ENCODE measurements at places on chromosomes 16 and 17.

DNA sequence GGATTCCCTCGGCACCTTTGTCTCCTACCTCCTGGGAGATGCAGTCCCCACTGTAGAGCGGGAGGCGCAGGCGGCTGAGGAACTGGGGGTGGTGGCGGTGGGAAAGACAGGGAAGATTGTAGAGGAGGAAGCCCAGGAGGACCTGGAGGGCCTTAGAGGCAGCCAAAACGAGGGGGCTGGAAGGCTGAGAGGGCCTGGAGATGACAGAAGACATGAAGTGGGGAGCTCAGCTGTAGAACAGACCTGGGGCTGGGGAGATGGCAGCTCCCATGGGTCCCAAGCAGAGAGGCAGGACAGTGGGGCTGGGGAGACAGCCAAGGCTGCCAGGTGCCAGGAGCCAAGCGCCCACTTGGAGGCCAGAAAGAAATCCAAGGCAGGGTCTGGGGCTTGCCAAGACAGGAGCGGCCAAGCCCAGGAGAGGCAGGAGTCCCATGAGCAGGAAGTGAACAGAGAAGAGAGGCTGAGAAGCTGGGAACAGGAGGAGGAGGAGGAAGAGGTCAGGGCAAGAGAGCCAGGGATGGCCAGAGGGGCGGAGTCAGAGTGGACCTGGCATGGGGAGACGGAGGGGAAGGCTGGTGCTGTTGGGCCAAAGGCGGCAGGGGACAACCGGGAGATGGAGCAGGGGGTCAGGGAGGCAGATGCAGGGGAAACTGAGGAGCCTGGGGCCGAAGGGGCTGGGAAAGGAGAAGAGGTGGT is 803 bp downstream of the APOBR start:
- DNase-seq = no peak

- DNase-seq = no peak
These were observed 135.9 kb downstream of the KATNIP start for GRCh38 chr16:27685807-27686206.

- DNase-seq = no peak
These were observed 477.5 kb downstream of the WWOX start for GRCh38 chr16:78576941-78577340.

GRCh38 chr17:68565661-68566441 is 35.3 kb downstream of the FAM20A start:
- no peak for DNase-seq

DNA sequence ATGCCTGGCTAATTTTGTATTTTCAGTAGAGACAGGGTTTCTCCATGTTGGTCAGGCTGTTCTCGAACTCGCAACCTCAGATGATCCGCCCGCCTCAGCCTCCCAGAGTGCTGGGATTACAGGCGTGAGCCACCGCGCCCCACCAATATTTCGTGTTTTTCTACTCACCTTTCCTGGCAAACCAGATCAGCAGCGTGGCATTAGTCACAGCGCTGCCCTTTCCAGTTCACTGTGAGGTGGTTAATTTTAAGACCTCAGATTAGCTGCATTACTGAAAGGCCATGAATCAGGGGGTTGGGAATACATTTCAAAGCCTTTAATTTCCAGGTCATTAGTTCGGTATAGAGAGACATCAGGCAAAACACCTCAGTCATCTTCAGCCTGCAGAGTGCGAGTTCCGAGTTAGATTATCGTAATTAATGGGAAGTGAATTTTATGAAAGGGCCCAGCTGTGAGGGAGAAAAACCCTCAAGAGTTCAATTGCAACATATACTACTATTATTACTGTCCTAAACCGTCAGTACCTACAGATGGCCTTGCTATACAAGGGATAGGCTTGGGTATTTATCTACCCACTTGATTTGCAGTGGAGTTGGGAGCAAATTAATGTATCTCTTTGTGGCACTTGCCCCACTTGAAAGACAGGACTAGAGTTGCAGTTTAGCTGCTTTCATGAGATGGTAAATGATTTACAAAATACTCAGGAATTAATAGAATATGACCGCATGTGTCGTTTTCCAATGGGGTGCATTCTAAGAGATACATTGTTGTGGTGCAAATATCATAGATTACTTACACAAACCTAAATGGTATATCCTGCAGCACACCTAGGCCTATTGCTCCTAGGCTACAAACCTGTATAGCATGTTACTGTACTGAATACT is 2.1 kb upstream of the USP32 start:
- no peak for DNase-seq

DNA sequence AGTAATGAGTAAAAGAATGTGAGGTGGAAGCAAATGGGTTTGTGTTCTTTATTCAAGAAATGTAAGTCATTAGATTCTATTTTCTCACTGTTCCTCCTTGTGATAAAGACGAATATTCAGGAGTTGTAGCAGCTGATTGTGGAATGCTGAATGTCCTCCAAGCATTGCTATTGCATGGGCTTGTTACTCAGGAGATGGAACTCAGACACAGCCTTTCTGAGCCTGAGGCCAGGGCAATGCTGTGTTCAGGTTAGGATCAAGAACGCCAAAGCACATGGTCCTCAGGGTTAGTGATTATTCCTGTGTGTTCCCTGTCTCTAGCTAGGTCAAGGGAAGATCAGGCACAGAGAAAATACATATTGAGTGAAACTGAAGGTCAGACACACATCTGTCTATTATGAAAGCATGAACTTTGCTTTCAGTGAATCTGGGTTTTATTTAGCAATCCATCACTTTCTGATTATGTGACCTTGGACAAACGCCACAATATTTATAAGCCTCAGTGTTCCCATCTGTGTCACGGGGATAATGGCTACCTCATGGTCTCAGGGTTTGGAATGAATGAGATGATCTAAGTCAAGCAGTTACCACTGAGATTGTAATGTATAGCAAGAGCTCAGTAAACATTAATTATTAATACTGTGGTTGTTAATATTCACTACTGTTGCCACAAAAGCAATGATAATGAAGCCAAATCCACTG is 426.8 kb upstream of the DYNLRB2 start:
- no peak for DNase-seq

DNA sequence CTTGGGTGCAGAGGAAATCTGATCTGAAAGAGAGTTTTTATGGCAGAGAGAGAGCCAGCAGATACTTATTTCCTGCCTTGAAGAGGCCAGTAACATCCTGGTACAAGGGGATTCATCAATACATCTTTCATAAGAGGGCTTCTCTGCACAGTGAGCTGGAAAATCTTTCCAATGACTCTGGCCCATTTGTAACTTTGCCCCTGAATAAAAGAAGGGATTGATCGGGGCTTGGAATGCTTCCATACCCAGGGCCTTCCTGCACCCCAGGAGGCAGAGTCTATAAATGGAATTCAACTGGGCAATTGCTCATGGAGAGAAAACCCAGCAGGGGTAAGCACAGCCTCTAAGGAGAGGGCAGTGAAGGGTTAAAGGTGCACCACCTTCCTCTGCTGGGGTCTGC is 163.3 kb downstream of the XYLT1 start:
- DNase-seq = no peak

GRCh38 chr17:73433501-73433900 is 121.7 kb upstream of the CDC42EP4 start:
- DNase-seq = no peak

GRCh38 chr17:63132459-63132911 is 166.4 kb downstream of the TANC2 start:
- DNase-seq = no peak

DNA sequence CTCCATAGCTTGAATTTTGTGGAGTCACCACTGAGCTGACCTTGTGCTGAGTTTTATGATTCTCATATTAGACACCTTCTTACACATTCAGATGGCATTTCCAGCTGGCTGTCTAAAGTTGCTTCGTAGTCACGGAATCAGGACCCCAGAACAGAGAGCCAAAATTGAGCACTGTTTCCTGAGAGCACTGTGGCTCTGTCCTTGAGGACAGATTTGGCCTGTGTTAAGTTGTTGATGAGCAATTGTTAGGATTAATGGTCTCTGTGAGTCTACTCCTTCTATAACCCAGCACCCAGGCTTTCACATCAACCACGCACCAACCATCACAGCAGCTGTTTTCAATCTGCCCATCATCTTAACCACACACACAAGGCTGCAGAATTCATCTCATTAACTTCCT is 277.5 kb upstream of the HSBP1 start:
- DNase-seq = no peak

DNA sequence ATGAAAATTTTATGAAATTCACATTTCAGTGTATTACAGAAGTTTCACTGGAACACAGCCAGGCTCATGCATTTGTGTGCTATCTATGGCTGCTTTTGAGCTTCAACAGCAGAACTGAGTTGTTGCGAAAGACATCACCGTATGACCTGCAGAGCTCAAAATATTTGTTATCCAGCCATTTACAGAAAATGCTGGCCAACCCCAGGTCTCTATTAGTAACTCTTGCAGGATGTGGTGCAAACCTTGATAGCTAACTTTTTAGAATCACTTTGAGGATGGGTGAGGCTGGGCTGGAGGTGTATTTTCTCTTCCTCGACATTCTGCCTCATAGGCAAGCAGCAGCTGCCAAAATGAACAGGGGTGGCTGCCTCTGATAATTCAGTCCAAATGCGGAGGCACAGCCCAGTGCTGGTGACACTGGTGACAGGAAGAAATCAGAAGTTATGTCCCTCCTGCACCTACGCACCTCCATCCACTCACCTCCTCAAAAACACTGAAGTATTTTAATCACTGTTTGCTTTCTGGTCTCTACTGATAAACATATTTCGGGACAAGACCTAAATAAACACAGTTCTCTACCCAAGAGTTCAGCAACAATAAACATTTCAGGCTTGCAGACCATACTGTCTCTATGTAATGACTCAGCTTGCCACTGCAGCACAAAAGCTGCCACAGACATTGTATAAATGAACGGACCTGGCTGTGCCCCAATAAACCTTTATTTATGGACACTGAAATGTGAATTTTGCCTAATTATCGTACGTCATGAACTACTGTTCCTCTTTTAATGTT is 28.5 kb downstream of the ARHGAP17 start:
- no peak for DNase-seq

- DNase-seq = no peak
These were observed 161.4 kb upstream of the CHMP6 start for GRCh38 chr17:80830020-80830780.

- no peak for DNase-seq
These were observed 21.8 kb downstream of the SOX9 start for GRCh38 chr17:72142614-72143013.

DNA sequence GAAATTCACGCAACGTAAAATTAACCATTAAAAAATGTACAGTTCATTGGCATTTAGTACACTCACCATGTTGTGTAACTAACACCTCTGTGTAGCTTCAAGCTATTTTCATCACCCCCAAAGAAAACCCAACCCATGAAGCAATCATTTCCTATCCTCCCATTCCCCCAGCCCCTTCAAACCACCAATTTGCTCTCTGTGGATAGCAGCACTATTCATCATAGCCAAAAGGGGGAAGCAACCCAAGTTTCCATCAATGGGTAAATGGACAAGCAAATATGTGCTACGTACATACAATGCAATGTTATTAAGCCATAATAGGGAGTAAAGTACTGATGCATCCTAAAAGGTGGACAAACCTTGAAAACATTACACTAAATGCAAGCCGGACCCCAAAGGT is 10.9 kb upstream of the KRT222 start:
- DNase-seq = no peak

DNA sequence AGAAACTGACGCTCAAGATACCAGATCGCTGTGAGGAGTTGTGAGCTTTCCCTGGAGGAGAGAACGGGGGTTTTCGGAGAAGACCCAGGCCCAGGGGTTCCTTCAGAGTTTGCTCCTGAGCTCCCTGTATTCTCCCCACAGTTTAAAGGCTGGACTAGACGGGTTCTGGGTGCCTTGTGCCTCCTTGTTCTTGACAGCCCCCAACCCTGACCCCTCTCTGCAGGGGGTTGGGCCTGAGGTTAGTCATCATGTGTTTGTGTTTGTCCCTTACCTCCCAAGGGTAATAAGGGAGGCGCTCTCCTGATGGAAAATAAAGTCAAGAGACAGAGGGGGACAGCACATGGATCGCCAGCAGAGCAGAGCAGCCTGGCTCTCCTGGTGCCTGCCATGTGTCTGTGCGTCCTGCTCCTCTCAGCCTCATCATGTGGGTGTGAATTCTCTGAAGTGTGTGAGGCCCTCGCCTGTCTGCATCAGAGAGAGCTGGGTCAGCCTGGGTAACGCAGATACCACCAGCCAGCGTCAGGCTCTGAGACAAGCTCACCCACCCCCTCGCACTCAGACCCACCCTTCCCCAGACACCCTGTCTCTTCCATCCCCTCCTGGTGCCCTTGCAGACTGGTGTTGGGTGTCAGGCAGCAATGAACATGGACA is 8.7 kb downstream of the HEXIM2 start:
- no peak for DNase-seq

DNA sequence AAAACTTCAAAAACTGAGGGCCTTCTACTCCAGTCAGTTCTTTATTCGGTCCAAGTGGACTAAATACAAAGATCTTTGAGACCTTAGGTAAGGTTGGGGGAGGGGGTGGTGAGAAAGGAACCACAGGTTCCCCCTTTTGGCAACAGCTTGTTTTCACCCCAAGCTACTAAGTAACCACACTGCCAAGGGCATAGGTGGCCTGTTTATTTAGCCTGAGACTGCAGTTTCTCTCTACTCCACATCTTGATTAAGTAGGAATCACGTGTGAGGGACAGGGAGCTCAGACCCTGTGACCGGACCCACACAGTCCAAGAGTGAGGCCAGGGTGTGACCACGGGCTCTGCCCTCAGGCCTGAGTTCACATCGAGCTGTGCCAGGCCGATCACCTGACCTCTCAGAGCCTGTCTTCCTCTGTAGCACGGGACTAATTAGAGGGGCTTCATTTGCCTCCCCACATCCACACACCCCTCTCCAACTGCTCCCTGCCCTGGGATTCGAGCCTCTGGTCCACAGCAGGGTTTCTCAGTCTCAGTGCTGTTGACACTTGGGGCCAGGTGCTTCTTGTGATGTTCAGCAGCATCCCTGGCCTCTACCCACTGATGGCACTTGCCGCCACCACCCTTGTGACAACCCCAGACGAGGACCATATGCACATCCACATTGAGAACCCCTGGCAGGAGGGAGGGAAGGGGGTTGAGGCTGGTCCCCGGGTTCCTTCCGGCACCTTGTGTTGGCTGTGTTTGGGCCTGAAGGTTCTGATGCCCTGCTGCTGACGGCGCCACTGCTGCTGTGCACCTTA is 17.8 kb downstream of the ST6GALNAC2 start:
- no peak for DNase-seq

DNA sequence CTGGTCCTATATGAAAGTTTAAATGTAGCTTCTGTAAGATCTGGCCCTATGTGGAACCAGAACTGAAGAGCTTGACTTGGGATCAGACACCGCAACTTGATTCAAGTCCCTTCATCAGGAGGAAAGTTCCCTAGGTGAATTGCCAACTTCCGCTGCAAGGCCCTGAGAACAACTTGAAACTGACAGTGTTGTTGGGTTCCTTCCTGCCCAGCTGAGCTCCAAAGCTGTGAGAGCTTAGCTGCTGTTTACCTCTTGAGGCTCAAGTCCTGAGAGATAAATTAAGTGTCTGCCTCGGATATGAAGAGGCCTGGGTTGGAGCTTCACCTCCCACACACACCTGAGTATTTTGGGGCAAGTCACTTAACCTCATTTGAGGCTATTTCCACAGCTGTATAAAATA is 44.7 kb downstream of the REXO5 start:
- no peak for DNase-seq

- no peak for DNase-seq
These were observed 607 bp downstream of the KATNIP start for GRCh38 chr16:27550582-27550920.

- DNase-seq = peak; percentile 47
These were observed 1.2 kb downstream of the ATP6V0A1 start for GRCh38 chr17:42459801-42460281.

GRCh38 chr16:69833357-69834282 is 71.5 kb downstream of the WWP2 start:
- DNase-seq = peak; percentile 54

- no peak for DNase-seq
These were observed 4.0 kb downstream of the HAP1 start for GRCh38 chr17:41730479-41730878.

- DNase-seq = peak; percentile 72
These were observed at the start of gene MSI2 for GRCh38 chr17:57255776-57256681. Gene MSI2, plus strand, starts transcription at chr17:57256523. Its CDS starts 220 bp downstream, at chr17:57256743.
